ENCODE measurements at places on chromosomes 7 and 10.

DNA sequence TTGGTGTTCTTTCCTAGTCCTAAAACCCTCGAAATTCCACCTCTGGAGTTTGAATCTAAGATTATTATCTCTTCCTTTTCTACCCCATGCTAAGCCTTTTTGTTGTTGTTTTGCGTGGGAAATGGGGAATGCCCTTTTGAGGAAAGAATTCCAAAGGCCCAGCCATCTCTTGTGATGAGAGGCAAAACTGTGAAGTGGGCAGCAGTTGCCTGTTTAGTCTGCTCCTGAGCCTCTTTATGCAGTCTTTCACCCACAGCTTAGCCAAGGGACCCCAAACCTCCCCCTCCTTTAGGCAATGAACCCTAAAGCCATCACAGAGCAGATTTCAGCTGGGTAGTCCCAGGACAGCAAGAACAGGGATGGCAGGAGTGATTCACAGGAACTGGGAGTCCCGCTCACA is 95.5 kb downstream of the DNMBP start:
- DNase-seq: no peak
- H3K27ac ChIP-seq: no peak overlapping the region
- H3K27me3 ChIP-seq: no peaks in the 10 kb centered on the region
- no peak overlapping the region for H3K4me3 ChIP-seq
- peaks cover 8% of the 10 kb centered on the region for H3K4me1 ChIP-seq

GRCh38 chr10:84237199-84238051 is 3.9 kb downstream of the LRIT1 start:
- H3K27me3 ChIP-seq: peaks cover 6% of the 10 kb centered on the region
- H3K36me3 ChIP-seq: no peaks in the 10 kb centered on the region
- no peaks in the 10 kb centered on the region for H3K4me1 ChIP-seq
- H3K27ac ChIP-seq: no peak overlapping the region

GRCh38 chr7:129295015-129295423 is 70.2 kb downstream of the AHCYL2 start:
- DNase-seq: no peak
- H3K4me1 ChIP-seq: no peaks in the 10 kb centered on the region
- no peak overlapping the region for H3K4me3 ChIP-seq
- peaks cover 2% of the 10 kb centered on the region for H3K27me3 ChIP-seq
- H3K27ac ChIP-seq: no peak overlapping the region
- no peaks in the 10 kb centered on the region for H3K36me3 ChIP-seq

GRCh38 chr7:110839866-110840265 is 251.1 kb upstream of the LRRN3 start:
- H3K4me1 ChIP-seq: no peaks in the 10 kb centered on the region
- H3K27me3 ChIP-seq: no peaks in the 10 kb centered on the region
- DNase-seq: no peak
- no peak overlapping the region for H3K4me3 ChIP-seq

DNA sequence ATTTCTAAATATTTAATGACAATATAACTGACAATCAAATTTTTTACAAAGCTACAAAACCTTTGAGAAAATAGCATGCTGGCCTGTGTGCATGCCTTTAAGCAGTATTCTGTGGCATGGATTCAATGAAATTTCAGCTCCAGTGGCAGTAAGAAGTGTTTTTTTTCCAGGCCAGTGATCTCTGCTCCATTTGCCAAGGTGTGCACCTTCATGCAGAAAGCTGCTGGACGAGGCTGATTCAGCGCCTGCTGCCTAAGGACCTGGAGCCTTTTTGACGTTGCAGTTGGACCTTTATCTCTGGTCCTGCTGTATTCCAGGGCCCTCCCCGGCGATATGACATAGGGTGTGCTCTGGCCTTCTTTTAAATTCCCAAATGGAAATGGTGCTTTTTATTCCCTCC is 26.6 kb downstream of the VWC2 start:
- no peaks in the 10 kb centered on the region for H3K27me3 ChIP-seq
- H3K36me3 ChIP-seq: no peaks in the 10 kb centered on the region
- DNase-seq: no peak
- H3K27ac ChIP-seq: no peak overlapping the region
- no peak overlapping the region for H3K4me3 ChIP-seq
- H3K4me1 ChIP-seq: no peaks in the 10 kb centered on the region

DNA sequence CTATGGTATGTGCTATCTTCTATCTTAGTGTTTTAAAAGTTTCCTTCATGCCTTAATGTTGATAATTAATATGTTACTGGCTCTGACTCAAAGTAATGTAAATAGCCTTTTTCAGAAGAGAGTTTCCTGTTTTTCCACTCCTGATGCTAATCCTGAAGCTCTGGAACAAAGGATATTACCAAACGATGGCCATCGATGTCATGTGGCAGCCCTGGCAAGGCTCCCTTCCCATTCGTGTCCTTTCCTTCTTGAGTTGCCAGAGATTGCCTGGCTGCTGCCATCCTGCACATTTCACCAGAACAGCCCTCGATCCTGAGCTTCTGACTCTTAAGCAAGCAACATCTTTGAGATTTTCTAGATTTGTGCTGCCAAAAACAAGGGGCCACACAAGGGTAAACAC is 46.0 kb downstream of the RNF133 start:
- no peaks in the 10 kb centered on the region for H3K4me1 ChIP-seq
- no peak overlapping the region for H3K27ac ChIP-seq
- no peaks in the 10 kb centered on the region for H3K36me3 ChIP-seq
- no peak for DNase-seq

- H3K36me3 ChIP-seq: peaks cover 4% of the 10 kb centered on the region
- H3K4me3 ChIP-seq: no peak overlapping the region
- peaks cover 45% of the 10 kb centered on the region for H3K4me1 ChIP-seq
- H3K27me3 ChIP-seq: peaks cover 6% of the 10 kb centered on the region
- no peak for DNase-seq
Observed at GRCh38 chr10:7311218-7311849, 99.5 kb downstream of the SFMBT2 start.

GRCh38 chr7:35251606-35252310 is 2.1 kb downstream of the TBX20 start:
- DNase-seq: no peak
- peaks cover 22% of the 10 kb centered on the region for H3K27me3 ChIP-seq
- H3K36me3 ChIP-seq: no peaks in the 10 kb centered on the region
- H3K4me3 ChIP-seq: no peak overlapping the region

- H3K27ac ChIP-seq: no peak overlapping the region
- no peaks in the 10 kb centered on the region for H3K27me3 ChIP-seq
- H3K4me1 ChIP-seq: peaks cover 6% of the 10 kb centered on the region
- no peak for DNase-seq
- H3K4me3 ChIP-seq: no peak overlapping the region
- no peaks in the 10 kb centered on the region for H3K36me3 ChIP-seq
Observed at GRCh38 chr7:28349637-28350036, 62.7 kb upstream of the CREB5 start.
